ENCODE measurements at places on chromosomes 3 and 15.
A peak's percentile ranks its signal among the peaks of the same experiment; 100 is the strongest.

DNA sequence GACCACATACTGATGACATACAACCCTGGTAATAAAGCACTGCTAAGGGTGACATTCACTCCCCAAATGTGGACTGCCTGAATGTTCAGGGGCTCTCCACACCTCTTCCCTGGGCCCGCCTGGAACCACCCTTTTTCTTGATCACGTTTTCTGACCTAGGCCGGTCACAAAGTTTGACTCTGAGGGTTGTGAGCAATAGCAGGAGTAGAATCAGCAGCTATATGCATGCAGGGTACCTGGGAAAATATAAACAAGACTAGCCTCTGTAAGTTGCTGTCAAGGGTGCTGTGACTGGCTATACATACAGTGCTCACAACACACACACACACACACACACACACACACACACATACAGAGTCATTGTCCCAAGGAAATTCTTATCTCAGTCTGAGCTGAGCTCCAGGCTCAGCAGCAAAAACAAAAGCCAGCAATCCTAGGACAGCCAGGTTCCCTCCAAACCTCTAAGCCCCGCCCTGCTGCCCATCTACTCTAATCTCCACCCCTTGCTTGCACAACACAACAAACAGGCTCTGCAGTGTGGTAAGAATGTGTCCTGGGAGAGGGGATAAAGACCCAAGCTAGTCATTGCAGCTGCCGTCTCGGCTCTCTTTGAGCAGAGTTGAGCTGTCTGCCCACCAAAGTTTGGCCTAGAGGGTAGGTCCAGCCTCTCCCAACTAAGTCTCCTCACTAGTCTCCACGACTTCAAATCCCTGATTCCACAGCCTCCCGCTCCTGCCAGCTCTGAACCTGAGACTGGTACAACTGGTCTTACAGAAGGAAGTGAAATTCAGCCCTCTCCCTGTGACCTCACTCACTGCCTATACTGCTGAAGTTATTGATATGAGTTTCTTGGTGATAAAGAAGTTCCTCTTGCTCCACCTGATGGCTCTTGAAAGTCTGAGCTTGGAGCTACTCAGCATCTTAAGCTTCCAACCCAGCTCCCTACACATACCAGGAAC is 2.2 kb downstream of the BMF start:
- peak; percentile 33 for DNase-seq

- no peak for DNase-seq
These were observed 181.0 kb upstream of the PPP2R3A start for GRCh38 chr3:135784557-135784956.

- no peak for DNase-seq
These were observed 186.9 kb downstream of the PTPRG start for GRCh38 chr3:61748288-61748687.

DNA sequence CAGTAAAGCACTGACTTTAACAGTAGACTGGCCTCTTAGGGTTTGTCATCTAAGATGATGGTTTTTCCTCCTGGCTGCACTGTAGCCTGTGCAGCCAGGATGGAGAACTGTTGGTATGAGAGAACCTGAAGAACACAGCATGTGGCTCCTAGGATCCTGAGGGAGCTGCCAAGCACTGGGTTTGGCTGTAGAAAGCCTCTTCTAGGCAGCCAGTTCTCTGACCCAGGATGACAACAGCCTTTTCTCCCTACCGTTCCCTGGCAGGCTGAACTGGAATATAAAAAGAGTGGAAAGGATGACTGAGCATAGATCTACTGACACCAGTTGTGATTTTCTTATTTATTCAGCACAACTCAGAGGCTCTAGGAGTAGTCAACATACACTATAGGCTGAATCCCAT is 34.3 kb upstream of the MANF start:
- DNase-seq, result no peak

All from activated naive CD4-positive, alpha-beta T cell treated with anti-CD3 and anti-CD28 coated beads, Interleukin-2, amount 10 ng/mL, durations not matched to agents 7 days and 5 days (primary cell).